ENCODE measurements at places on chromosomes 3 and 15. TPM values are rescaled to one million over a fixed set of nuclear protein-coding genes. Genes with fewer than 3 reads are reported as not detected.

Gene RBP2
- total RNA-seq: not detected

Gene SLC28A2
- total RNA-seq: not detected

Gene POPDC2
- total RNA-seq: 0.93 TPM

Gene ZNF774
- total RNA-seq: 2.6 TPM

DNA sequence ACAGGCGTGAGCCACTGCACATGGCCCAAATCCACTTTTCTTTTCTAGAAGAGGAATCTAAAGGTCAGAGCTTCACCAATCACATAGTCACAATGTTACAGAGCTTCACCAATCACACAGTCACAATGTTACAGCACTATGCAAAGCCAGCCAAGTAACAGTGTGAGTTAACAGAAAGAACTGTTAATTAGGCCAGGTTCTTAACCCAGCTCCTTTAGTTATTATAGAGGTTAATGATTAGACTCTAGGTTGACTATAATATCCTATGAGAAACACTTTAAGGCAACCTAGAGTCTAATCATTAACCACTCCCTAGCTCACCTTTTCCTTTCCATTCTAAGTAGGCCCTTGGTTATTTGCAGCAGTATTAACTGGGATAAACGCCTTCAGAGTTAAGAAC is 54.0 kb downstream of the TASOR start:
- no peak for DNase-seq

DNA sequence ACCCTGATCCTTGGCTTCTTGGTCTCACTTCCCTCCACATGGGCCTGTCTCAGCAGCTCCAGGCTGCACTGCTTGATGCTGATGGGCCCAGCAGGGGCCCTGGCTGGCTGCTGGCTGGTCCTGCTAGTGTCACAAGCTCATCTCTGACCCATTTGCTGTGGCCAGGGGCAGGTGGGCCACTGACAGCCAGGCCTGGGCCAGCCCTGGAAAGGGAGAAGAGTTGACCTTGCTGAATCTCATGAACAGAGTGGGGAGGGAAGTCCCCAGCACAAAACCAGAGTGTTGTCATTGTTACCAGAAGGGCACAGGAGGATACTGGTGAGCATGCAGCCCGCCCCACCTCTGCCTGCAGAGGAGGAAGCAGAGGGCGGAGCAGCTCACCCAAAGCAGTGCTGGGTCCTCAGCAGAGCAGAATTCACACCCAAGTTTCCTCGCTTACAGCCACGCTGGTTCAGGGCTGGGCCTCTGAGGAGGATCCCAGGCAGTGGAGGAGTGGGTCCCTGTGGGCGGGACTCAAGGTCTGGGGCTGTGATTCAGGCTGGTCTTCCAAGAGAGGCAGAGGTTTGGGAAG is 7.6 kb upstream of the KLF15 start:
- no peak for DNase-seq

DNA sequence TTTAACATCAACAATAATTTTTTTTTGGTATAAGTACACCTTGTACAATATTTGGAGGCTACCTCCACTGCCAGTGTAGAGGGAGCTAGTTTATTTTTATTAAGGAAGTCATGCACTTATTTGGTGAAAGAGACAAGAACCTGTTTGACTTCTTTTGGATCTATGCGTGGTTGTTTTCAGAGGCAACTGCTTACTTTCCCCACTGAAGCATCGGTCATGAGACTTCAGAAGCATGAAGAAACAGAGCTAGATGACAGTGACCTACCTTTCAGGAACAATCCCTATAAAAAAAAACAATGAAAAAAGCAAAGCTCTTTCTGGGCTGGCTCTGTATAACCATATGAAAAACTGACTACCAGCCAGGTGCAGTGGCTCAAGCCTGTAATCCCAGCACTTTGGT is 20.0 kb upstream of the ZNF148 start:
- DNase-seq: no peak

DNA sequence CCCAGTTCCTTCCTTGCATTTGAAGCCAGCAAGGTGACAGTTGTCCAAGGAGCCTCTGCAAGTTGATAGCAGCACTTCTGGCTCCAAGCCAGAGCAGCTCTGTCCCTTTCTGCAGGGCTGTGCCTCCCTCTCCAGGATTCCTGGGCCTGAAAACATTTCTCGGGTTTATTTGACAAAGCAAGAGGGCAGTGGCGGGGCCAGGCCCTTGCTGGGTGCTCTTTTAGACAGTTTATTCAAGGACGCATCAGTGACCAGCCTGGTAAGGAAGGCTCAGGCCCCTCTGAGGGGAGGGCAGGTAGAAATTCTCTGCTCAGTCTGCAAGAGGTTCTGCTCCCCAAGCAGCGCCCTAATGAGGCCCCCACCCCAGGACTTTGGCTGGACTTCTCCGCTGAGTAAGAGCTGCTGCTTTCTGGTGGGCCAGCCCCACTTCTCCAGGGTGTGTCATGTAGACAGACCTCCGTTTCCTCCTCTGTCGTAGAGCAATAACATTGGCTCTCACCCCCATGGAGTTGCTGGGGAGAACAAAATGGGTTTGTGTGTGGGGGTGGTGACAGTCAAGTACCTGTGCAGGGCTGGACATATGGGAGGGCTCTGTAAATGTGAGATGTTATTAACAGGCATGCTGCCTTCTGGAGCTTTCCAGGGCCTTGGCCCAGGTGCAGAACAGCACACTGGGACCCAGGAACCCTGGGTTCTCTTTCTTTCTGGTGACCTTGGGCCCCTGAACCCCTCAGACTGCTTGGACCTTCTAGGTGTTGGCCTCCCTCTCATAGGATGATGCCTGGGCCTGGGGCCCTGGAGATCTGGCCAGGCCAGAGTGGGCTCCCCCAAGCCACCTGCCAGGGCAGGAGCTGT is 146.2 kb upstream of the TLE3 start:
- DNase-seq: no peak

DNA sequence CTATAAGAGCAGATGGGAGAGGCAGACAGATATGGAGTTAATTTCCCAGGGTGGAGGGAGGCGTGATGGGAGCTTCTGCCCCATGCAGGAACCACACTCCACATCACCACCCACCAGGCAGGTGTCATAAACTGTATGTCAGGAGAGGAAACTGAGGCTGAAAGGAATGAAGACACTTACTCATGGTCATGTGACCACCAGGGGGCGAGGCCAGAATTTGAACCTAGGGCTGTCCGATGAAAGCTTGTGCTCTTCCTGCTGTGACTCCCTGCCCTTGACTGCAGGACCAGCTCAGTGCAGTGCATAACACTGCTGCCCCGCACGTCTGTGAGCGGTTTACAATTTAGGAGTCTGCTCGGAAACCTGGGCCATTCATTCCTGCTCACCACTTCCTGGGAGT is 28.8 kb downstream of the NUP210 start:
- no peak for DNase-seq

- DNase-seq: no peak
Observed at GRCh38 chr3:13508496-13508895, 28.4 kb downstream of the HDAC11 start.

DNA sequence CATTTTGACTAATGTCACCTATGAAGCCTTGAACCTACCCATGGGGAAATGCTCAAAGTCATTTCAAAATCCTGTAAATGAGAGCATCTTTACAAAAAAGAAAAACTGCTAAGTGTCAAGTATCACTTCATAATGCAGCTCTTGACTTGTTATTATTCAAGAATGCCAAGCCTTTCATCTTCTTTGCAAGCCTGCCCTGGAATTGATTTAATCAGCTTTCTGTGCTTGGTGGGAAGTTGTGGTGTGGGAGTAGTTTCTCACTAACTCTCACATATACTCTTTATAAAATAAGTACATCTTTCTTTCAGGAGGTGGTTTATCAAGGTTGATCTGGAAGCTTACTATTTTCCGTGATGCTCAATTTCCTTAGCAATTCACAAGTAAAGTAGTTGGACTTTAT is 43.6 kb downstream of the RYR3 start:
- DNase-seq: no peak

- no peak for DNase-seq
Observed at GRCh38 chr15:26197719-26198118, 334.6 kb upstream of the ATP10A start.

DNA sequence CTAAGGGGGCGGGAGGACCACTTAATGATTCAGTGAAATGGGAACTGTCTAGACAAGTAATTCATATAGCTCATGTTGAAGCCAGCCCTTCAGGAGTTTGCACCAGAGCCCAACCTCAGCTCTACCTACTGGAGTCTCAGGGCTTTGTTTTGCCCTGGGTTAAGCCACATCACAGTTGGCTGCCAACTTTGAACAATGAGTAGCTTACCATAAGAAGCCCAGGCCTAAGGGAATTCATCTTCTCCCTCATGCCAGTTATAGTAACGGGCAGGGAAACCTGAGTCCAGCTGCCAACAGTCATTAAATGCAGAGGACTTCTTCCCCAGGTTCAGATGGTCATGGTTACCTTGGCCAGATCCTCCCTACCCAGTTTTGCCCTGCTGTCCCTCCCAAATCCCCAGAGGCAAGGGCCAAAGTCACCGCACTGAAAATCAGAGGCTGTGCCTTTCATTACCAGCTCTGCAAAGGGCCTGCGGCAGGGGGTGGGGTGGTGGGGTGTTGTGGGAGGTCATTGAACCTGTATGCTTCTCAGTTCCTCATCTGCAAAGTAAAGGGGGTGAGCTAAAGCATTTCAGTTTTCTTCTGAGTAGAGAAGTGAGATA is 302.2 kb upstream of the NR2E3 start:
- peak; percentile 16 for DNase-seq

GRCh38 chr15:99502182-99502581 is 63.6 kb upstream of the MEF2A start:
- no peak for DNase-seq
